Spinal cord (tissue), 10 donors: ENCODE measurements at places on chromosomes 7 and 10. TPM values are rescaled to one million over a fixed set of nuclear protein-coding genes. Genes with fewer than 3 reads are reported as not detected.
A peak's percentile ranks its signal among the peaks of the same experiment; 100 is the strongest.

Gene KCP
- total RNA-seq = 1.5 TPM

Gene NCF1
- 0.77 TPM for total RNA-seq

Gene TRIM74
- not detected for total RNA-seq

GRCh38 chr10:78267598-78267997 lies 233.9 kb downstream of the RPS24 start:
- no peaks in the 10 kb centered on the region for H3K36me3 ChIP-seq
- no peak for DNase-seq
- H3K27ac ChIP-seq = no peak overlapping the region
- H3K4me3 ChIP-seq = no peak overlapping the region

GRCh38 chr7:150329331-150330120 lies 6.2 kb upstream of the ACTR3C start:
- H3K36me3 ChIP-seq = peaks cover 80% of the 10 kb centered on the region
- no peak overlapping the region for H3K4me3 ChIP-seq
- H3K27me3 ChIP-seq = no peaks in the 10 kb centered on the region
- peaks cover 16% of the 10 kb centered on the region for H3K4me1 ChIP-seq
- no peak overlapping the region for H3K27ac ChIP-seq

DNA sequence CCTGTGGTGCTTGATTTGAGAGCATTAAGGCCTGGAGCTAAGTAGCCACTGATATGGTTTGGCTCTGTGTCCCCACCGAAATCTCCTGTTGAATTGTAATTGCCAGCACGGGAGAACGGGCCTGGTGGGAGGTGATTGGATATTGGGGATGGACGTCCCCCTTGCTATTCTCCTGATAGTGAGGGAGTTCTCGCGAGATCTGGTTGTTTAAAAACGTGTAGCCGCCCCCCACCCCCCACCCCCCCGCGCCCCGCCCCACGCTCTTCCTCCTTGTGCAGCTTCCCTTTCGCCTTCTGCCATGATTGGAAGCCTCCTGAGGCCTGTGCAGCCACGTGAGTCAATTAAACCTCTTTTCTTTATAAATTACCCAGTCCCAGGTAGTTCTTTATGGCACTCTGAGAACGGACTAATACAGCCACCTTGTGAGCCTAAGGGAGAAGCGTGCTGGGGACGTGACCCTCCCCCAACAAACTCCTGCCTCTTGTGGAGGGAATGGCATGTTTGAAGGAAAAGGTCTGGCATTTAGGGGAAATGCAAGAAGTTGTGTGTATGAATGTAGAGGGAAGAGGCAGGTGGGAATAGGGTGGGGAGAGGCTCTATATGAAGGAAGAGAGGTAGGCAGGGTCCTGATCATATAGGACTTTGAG lies 118.0 kb upstream of the KMT2C start:
- no peak overlapping the region for H3K4me3 ChIP-seq
- peaks cover 4% of the 10 kb centered on the region for H3K4me1 ChIP-seq
- no peak for DNase-seq

DNA sequence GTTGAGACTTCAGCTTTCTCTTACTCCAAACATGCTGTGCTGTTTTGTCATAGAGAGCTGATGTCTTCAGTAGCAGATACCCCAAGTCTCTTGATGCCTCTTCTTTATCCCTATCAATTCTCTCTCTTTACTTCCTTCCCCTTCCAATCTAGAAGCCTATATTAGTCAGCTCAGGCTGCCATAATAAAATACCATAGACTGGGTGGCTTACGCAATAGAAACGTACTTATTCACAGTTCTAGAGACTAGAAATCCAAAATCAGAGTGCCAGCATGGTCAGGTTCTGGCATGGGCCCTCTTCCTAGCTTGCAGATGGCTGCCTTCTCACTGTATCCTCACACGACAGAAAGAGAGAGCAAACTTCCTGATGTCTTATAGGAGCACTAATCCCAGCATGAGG lies 9.0 kb upstream of the GARS1 start:
- no peak overlapping the region for H3K27ac ChIP-seq
- H3K36me3 ChIP-seq = peaks cover 6% of the 10 kb centered on the region
- DNase-seq = no peak
- no peaks in the 10 kb centered on the region for H3K4me1 ChIP-seq
- H3K4me3 ChIP-seq = no peak overlapping the region

DNA sequence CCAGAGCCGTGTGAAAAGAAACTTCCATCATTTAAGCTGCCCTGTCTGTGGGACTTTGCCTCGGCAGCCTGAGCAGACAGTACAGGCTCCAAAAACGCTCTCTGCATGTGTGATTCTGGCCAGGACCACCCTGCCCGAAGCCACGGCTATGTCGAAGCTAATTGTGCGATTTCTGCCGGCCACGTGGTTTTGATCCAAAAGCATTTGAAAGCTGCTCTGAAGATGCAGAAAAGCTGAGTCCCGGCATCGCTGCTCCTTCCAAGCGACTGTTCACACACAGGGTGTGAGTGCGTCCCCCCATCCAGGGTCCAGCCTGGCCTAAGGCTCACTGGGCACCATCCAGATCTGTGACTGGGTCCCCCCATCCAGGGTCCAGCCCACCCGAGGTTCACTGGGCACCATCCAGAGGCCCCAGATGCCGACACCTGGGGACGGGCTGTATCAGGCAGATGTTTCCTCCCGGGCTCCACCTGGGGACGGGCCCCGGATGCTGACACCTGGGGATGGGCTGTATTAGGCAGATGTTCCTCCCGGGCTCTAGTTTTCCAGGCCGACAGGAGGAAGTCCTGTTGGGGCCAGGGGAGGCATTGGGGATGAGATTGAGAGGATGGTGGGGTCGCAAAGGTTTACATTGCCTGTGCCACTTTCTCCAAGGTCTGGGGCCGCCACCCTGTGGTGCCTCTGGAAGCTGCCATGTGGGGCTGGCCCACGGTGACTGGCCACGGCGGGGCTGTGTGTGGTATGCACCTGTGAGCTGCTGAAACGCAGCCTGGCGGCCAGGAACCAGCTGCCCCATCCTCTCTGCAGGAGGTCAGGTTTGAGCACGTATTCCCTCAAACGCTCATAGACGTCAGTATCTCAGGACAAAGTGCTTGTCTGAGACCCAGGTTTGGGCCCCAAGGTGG lies 527.4 kb downstream of the DNAJB6 start:
- H3K4me1 ChIP-seq = peaks cover 17% of the 10 kb centered on the region
- H3K4me3 ChIP-seq = no peak overlapping the region
- no peak overlapping the region for H3K27ac ChIP-seq
- H3K36me3 ChIP-seq = peaks cover 10% of the 10 kb centered on the region
- H3K27me3 ChIP-seq = no peaks in the 10 kb centered on the region
- DNase-seq = no peak

GRCh38 chr7:66921396-66921917 lies 432 bp downstream of the TMEM248 start:
- peak overlapping the region; percentile 71 for H3K27ac ChIP-seq
- peak; percentile 85 for DNase-seq
- H3K27me3 ChIP-seq = no peaks in the 10 kb centered on the region

DNA sequence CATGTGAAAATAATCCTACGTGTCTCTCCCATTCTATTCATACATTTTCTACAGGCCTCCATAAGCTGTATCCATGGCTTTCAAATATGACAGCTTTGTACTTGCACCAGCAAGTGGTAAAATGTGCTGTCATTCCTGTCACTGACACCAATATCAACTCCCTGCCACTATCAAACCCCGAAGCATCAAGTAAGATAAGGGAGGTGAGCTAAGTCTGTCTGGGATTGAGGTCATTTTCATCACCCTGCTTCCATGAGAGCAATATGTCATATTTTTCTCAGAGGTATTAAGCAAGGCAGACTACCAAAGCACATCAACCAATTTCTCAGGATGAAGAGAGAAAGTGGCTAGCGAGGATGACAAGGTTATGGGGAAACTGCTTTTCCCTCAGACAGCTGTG lies 11.1 kb downstream of the GPR22 start:
- H3K27ac ChIP-seq = no peak overlapping the region
- no peaks in the 10 kb centered on the region for H3K36me3 ChIP-seq
- H3K4me3 ChIP-seq = no peak overlapping the region
- no peaks in the 10 kb centered on the region for H3K4me1 ChIP-seq
- no peak for DNase-seq

GRCh38 chr7:29723599-29723998 lies 82.7 kb upstream of the WIPF3 start:
- H3K27ac ChIP-seq = no peak overlapping the region
- H3K36me3 ChIP-seq = no peaks in the 10 kb centered on the region
- no peak overlapping the region for H3K4me3 ChIP-seq
- no peaks in the 10 kb centered on the region for H3K27me3 ChIP-seq
- DNase-seq = no peak

DNA sequence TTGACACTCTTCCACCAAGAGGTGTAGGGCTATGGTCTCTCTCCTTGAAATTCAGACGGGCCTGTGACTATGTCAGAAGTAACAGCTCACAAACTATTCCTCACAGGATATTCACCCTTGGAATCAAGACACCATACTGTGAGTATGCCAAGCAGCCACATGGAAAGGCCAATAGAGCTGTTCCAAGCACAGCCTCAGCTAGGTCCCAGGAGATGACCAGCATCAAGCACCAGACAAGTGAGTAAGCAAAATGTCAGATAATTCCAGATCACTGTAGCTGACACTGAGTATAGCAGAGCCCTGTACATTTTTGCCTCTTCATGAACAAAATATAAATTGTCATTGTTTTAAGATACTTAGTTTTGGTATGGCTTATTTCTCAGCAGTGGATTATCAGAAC lies 88.1 kb upstream of the KCND2 start:
- no peaks in the 10 kb centered on the region for H3K36me3 ChIP-seq
- no peak overlapping the region for H3K4me3 ChIP-seq
- no peaks in the 10 kb centered on the region for H3K4me1 ChIP-seq
- DNase-seq = no peak
- H3K27ac ChIP-seq = no peak overlapping the region

- no peaks in the 10 kb centered on the region for H3K27me3 ChIP-seq
- no peak for DNase-seq
- H3K4me1 ChIP-seq = peaks cover 90% of the 10 kb centered on the region
- H3K27ac ChIP-seq = no peak overlapping the region
These were observed 94.9 kb downstream of the ZMIZ1 start for GRCh38 chr10:79163666-79163975.

DNA sequence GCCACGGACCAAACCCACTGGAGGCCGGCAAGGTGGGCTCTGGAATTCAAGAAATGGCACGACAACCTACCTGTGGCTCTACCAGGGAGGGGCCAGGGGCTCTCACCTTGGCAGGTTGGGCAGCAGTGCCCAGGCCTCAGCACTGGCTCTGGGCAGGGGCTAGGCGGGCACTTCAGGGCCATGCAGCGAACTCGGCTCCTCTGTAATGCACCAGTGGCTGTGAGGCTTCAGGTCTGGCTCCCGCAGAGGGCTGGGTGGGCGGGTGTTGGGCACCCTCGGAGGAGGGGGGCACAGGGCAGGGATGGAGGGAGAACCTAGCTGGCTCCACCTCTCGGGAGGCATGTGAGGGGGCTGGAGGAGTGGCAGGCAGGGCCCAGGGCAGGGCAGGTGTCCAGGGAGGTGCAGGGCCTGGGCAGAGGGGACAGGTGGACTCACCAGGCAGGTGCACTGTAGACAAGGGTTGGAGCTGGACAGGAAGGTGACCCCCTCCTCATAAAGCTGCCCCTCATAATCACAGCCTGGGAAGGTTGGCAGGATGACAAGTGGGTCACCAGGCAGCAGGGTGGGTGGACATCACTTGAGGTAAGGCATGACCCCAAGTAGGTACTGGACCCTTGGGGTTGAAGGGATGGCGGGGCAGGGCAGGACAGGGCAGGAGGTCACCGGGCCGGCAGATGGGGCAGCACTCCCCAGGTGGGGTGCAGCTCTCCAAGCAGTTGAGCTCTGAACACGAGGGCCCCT lies 6.7 kb downstream of the KCP start:
- H3K27ac ChIP-seq = no peak overlapping the region
- H3K4me3 ChIP-seq = no peak overlapping the region
- no peak for DNase-seq
- peaks cover 1% of the 10 kb centered on the region for H3K4me1 ChIP-seq
- peaks cover 5% of the 10 kb centered on the region for H3K27me3 ChIP-seq
- no peaks in the 10 kb centered on the region for H3K36me3 ChIP-seq

- no peaks in the 10 kb centered on the region for H3K36me3 ChIP-seq
- no peaks in the 10 kb centered on the region for H3K4me1 ChIP-seq
- no peaks in the 10 kb centered on the region for H3K27me3 ChIP-seq
- no peak for DNase-seq
- no peak overlapping the region for H3K4me3 ChIP-seq
These were observed 280.9 kb upstream of the AKR1E2 start for GRCh38 chr10:4545062-4545461.

DNA sequence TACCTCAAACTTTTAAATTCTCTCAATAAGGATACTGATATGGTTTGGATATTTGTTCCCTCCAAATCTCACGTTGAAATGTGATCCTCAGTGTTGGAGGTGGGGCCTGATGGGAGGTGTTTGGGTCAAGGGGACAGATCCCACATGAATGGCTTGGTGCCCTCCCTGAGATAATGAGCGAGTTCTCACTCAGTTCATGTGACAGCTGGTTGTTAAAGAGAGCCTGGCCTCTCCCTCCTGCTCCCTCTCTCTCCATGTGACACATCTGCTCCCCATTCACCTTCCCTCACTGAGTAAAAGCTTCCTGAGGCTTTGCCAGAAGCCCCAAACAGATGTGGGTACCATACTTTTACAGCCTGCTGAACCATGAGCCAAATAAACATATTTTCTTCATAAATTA lies 19.2 kb downstream of the ABCB4 start:
- H3K27ac ChIP-seq = no peak overlapping the region
- no peaks in the 10 kb centered on the region for H3K27me3 ChIP-seq
- no peaks in the 10 kb centered on the region for H3K4me1 ChIP-seq
- DNase-seq = no peak

DNA sequence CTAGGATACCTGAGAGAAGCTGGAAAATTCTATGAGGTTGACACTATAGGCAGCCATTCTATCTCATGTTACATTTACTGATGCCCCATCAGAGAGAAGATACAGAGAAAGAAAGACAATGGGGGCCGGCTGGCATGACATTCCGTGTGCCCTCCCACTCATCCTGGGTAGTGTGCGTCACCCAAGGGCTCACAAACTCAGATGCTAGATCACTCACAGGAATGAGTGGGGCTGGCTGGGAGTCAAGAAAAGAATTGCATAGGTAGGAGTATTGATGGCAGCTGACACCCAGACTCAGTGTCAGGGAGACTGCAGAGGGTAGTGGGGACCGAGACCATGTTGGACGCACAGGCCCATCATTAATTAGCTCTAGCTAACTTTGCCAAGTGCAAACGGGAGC lies 1113.5 kb upstream of the AUTS2 start:
- no peak for DNase-seq
- no peaks in the 10 kb centered on the region for H3K4me1 ChIP-seq
- no peak overlapping the region for H3K27ac ChIP-seq
- H3K36me3 ChIP-seq = no peaks in the 10 kb centered on the region
- no peak overlapping the region for H3K4me3 ChIP-seq
